Stimulated activated CD4-positive, alpha-beta T cell treated with anti-CD3 and anti-CD28 coated beads, Interleukin-15, amount 100 ng/mL, for 48 hours (primary cell): ENCODE measurements at places on chromosomes 2 and 18.
A peak's percentile ranks its signal among the peaks of the same experiment; 100 is the strongest.

DNA sequence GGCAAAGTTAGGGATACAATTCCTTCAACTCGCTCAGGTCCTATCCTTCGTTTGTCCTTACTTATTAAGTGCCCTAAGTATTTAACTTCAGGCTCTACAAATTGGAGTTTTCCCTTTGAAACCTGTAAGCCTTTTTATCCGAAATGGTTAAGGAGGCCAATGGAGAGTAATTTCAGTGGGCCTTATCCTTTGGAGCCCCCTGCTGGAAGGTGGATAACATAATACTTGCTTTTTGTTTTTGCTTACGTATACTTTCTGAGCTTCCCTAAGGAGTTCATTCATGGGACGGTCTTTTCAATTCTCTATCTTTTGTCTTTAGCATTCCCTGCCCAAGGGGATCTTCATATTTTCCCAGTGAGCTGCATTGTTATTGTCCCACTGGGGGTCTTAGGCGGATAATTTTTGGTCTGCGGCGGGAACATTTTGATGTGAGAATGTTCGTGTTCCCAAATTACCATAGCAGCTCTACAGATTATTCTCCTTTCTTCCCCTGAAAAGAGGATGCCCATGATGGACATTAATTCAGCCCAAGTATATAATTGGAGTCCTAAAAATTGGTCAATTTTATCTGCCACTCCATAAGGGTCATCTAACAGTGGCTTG lies 34.4 kb upstream of the TRAPPC8 start:
- DNase-seq, result peak; percentile 16

GRCh38 chr2:227234429-227234828 lies 70.0 kb downstream of the COL4A3 start:
- no peak for DNase-seq

GRCh38 chr2:652881-653480 lies 24.2 kb downstream of the TMEM18 start:
- DNase-seq, result no peak

DNA sequence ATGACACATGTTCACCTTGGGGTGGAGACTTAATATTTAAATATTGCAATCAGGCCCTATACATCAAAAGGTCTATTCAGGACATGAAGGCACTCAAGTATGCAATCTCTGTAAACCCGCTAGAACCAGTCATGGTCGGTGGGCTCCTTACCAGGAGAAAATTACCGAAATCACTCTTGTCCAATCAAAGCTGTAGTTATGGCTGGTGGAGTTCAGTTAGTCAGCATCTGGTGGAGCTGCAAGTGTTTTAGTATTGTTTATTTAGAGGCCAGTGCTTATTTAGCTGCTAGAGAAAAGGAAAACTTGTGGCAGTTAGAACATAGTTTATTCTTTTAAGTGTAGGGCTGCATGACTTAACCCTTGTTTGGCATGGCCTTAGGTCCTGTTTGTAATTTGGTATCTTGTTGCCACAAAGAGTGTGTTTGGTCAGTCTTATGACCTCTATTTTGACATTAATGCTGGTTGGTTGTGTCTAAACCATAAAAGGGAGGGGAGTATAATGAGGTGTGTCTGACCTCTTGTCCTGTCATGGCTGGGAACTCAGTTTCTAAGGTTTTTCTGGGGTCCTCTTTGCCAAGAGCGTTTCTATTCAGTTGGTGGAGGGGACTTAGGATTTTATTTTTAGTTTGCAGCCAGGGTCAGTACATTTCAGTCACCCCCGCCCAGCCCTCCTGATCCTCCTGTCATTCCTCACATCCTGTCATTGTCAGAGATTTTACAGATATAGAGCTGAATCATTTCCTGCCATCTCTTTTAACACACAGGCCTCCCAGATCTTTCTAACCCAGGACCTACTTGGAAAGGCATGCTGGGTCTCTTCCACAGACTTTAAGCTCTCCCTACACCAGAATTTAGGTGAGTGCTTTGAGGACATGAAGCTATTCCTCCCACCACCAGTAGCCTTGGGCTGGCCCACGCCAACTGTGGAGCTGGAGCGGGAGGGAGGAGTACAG lies 108.1 kb downstream of the XRCC5 start:
- DNase-seq, result no peak

- no peak for DNase-seq
Measured at GRCh38 chr18:28995319-28995718, 818.4 kb upstream of the CDH2 start.

DNA sequence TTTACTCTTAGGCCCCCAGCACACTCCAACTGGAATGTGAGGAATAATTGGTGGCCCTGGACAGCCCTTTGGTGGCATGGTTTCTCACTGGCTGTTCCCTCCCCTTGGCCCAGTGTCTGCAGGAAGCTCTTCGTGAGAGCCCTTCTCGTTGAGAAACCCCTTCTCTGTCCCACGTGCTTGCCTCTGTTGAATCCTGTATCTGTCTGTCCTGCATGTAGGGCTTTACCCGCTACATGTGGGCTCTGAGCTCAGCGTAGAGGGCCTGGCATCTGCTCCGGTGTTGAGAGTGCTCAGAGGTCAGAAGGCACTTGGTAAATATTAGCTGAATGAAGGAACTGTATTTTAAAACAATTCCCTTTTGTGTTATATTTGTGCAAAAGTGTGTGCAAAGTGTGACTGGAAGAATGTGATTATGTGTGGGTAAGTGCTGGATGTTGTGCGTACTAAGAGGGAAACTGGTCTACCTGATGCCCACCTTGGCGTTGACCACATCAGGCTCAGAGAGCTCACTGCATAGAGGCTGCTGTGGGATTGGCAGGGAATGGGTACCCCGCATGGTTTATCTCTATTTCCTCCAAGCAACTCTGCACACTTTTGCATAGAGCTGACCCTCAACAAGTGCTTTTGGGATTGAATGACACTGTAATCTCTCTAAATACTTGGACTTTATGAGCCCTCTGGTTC lies 40.0 kb downstream of the RNF144A start:
- no peak for DNase-seq

DNA sequence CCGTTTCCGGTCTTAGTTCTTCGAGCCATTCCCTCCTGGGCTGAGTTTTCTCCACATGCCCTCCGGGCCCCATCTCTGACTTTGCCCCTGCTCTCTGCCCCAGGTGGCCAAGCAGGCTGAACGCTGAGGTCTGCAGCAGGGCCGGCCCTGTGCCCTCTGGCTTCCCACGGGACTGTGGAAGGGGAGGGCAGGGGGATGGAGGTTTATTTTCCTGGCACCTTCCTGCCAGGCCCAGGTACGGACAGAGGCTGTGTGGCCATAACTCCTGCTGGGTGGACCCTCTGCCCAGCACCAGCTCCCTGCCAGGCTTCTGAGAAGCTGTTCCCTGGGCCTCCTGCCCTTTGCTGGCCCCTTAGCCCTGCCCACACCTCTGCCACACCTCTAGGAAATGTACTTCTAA lies 164.0 kb downstream of the TFCP2L1 start:
- no peak for DNase-seq

- DNase-seq, result no peak
Measured at GRCh38 chr2:145598434-145598833, 1078.5 kb upstream of the ZEB2 start.

- DNase-seq, result no peak
Measured at GRCh38 chr2:185984670-185985069, 246.1 kb downstream of the FSIP2 start.

DNA sequence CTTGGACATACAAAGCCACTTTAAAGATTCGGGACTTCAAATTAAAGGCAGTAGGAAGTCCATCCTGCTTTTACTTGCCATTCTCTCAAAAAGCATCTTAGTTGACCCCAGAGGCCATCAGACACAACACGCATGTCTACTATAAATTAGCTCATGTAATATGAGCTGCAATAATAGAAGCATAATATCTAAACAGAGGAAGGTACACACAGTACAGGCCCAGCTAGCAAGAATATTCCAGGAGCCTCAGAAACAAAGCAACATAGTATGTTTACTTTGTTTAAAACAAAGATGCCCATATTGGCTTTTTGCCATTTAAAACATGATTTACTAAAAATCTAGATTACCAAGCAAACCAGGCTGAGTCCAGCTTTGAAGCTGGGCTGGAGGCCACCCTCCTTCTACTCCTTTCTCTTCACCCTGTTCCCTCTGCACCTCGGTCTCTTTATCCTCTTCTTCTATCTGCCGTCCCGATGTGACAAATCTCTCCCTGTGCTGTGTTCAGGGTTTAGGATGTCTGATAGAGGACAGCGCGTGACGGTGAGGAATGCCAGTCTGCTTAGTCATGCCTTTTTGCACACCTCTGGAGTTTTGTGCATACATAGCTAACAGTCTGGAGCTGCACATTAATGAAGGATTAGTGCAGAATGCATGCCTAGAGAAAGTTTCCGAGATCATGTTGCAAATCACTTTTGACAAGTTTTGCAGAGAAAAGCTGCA lies 28.2 kb downstream of the DTNA start:
- DNase-seq, result no peak

GRCh38 chr18:52615321-52615720 lies 275.3 kb downstream of the DCC start:
- DNase-seq, result no peak

- peak; percentile 51 for DNase-seq
Measured at GRCh38 chr18:13577091-13577697, 149.2 kb downstream of the FAM210A start.

DNA sequence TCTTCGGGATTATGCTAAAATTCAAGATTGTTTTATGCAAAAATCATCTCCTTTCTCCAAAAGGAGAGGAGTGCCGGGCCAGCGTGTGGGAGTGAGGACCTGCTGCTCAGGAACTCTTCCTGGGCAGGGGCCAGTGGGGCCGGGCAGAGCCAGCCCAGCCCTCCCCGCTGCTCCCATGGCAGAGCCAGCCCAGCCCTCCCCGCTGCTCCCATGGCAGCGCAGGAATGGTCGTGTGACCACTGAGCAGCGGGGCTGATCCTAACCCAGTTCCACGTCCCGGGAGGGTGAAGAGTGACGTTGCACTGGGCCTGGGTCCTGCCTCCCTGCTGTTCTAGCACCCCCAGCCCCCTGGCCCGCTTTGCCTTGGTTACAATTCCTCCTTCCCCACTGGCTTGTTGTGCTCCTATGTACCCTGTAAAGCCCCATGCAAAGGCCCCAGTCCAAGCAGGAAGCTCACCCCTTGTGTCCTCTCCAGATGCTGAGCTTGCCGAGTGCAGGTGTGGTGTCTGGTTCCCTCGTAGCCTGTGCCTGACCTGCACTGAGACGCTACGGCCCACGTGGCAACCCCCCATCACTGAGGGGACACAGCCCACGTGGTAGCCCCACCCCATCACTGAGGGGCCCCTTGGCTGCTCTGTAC lies 11.4 kb upstream of the NEU4 start:
- DNase-seq, result no peak

DNA sequence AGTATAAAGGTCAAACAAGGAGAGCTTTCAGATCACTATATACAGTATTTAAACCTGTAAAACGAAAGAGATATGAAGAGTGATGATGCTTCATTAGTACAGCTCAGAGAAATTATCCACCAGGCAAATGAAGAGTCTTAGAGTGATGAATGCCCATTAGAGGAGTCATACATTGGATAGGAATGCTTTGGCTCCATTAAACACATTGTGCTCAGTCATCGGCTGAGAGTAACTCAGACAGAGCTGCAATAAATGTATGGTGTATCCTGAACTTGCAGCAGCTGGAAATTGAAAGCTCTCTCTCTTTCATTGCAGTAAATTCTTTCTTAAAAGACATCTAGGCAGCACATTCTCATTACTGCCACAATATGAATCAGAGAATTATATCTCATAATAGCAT lies 340.8 kb upstream of the SPHKAP start:
- no peak for DNase-seq

- DNase-seq, result no peak
Measured at GRCh38 chr2:55090702-55091101, 40.5 kb upstream of the RTN4 start.

DNA sequence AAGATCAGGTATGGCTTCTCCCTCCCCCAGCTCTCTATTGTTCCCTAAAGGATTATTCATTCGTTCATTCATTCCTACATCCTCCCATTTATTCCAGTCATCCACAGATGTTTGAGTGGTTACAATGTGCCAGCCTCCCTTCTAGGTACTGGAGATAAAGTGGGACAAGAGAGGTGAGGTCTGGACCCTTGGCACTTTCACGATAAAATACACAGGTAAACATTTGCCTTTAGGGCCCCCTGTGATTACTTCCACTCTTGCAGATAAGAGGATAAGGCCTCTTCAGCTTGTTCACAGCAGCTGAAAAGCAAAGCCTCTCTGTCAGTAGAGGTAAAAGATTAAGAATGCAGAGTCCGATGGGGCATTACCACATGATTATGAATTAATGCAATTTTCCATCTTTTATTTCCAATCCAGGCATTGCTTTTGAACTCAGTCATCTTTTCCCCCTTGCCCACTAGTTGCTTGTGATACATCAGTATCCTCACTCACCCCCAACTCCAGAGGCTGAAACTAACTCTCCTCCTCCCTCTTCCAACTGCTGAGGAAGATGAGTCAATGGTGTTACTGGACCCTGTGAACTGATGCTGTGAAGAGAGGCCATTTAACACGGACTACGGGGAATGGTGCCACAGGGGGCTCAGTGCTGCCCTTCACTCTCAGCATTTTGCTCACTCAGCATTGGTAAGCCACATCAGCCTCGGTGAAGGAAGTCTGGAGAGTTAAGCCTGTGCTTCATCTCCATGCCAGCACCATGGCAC lies 1.1 kb upstream of the DPP4 start:
- no peak for DNase-seq

DNA sequence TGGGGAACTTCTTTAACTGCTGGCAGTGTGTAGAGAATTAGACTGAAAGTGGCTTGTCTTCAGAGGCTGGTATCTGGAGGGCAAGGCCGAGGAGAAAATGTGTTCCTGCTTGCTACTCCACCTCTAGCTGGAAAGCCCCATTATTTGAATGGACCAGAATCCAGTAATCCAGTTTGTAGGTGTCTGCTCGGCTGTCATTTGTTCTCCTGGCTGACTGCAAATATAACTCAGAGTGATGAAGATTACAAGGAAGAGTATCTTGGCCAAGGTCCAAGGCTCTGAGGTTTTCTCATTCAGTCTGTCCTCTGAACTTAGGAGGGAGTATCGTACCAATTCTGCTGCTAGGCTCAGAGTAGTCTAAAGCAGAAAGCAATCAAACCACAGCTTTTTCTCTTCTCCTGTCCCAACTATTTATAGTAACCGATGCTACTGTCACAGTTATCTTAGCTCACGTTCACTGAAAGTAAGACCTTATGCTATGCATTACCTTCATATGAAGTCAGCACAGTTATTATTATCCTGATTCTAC lies 228.6 kb downstream of the SETBP1 start:
- DNase-seq, result no peak

GRCh38 chr2:138124521-138124920 lies 160.2 kb downstream of the HNMT start:
- no peak for DNase-seq

DNA sequence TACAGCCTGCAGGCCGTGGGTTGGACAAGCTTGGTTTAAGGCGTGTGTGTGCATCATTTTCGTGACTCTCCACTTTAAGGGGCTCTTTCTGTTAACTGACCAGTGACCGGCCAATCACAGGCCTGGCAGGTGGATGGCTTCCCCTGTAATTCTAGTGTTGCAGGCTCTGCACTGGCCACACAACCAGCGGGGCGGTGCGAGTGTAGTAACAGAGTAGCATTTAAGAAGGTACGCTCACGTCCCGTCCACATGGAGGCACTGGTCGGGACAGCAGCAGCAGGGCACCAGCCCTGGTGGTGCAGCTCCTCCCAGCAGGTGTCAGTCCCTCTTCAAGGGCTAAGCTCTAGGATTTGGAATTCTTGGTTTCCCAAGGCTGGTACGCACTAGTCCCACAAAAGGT lies 8.0 kb upstream of the ANO7 start:
- DNase-seq, result no peak

GRCh38 chr2:1586923-1587840 lies 157.1 kb downstream of the PXDN start:
- DNase-seq, result no peak

- no peak for DNase-seq
Measured at GRCh38 chr2:113169002-113169530, 4.7 kb upstream of the PSD4 start.

GRCh38 chr18:3012136-3013023 lies 564 bp downstream of the LPIN2 start:
- DNase-seq, result no peak
